ENCODE measurements at places on chromosomes 1 and 21.

DNA sequence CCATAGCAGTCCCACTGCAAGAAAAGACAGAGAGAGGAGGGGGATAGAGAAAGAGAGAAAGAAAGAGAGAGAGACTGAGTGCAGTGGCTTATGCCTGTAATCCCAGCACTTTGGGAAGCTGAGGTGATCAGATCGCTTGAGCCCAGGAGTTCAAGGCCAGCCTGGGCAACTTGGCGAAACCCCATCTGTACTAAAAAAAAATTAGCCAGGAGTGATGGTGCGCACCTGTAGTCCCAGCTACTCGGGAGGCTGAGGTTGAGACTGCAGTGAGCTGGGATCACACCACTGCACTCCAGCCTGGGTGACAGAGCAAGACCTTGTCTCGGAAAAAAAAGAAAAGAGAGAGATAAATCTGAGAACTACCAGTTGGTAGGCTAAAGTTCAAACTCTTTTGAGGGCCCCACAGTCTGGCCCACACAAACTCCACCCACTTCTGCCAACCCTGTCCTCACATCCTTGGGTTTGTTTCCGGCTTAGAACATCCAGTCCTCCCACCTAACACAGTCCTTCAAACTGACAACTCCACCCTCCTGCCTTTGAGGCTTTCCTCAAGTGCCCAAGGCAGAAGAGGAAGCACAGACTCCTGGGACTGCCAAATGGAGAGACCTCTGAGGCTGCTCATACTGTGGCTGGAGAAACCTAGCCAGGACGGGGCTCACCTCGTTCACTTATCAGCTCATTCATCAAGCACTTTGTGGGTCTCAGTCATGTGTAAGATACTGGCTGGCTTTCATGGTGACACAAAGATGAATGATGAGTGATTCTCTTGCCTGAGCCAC lies 20.1 kb downstream of the TFAP2E start:
- DNase-seq, result no peak

DNA sequence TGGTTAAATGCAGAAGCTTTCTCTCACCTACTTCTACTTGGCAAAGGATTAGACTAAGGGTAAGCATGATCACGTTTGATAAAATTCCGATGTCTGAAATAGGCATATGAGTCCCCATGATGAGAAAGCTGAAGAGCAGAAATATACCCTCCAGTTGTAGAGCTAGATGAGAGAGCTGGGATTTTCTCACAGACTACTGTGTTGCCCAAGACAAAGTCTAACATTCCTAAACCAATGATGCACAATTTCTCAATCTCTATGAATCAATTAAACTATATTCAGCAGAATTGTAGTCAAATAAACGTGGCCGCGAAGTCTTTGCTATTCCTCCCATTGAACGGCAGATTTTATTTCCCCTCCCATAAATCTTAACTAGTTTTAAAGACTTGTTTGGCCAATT lies 699.2 kb downstream of the KCNT2 start:
- DNase-seq, result no peak

DNA sequence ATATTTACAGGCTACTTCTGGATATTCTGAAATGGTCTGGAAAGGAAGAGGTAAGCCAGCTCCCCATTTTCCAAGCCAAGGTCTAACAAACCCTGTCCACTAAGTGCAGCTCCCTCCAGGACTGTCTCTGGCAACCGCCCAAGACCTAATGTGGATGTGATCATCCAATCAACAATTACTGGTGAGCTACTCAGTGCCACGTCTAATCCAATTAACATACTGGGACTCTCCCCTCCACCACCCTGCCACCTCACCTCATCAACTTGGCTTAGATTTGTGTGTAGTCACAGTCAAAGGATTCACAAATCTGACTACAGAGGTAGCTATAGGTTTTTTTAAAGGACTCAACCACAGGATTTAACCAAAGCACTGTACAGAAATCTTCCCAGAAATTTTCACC lies 25.4 kb upstream of the S100A7 start:
- DNase-seq, result no peak

DNA sequence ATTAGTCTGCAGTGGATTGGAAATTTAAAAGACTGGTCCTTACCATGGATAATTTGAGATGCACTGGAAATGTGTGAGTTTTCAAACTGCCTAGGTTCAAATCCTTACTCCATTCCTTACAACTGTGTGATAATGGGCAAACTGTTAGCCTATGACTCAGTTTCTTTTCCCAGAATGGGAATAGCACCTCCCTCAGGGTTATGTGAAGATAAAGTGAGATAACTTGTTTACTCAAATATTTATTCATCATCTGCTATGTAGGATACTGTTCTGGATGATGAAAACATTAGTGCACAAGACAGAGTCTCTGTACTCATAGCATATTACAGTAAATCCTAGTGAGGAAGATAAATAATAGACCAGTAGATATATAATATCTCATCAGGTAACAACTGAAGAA lies 28.6 kb downstream of the LRIG2 start:
- DNase-seq, result no peak

DNA sequence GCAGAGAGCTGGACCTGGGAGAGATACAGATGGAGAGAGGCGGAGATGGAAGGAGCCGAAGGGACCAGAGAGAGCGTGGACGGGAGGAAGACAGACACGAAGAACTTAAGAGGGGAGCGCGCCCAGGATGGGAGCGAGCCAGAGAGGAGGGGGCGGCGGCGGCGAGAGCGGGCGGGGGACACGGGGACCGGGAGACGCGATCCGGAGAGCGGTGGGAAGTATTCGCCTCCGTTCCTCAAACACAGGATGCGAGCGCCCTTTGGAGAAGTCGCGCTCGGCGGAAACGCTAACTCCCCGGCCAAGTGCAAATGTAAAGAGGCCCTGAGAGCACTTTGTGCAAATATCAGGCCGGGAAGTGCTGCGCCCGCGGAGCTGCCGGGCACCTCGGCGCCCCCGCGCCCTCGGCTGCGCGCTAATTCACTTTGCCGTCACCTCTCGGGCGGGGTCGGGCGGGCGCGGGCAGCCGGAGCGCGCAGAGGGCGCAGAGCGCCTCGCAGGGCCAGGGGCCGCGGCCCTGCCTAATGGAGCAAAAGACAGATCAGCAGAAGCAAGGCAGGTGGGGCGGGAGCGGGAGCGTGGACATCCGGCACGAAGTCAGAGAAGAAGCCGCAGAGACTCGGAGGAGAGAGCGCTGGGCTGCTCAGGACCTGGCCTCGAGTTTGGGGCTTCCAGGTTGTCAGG lies 281.2 kb downstream of the RRAGC start:
- no peak for DNase-seq

GRCh38 chr1:163095213-163095612 lies 26.1 kb downstream of the RGS4 start:
- no peak for DNase-seq

GRCh38 chr1:2373551-2374251 lies 17.7 kb downstream of the MORN1 start:
- no peak for DNase-seq

DNA sequence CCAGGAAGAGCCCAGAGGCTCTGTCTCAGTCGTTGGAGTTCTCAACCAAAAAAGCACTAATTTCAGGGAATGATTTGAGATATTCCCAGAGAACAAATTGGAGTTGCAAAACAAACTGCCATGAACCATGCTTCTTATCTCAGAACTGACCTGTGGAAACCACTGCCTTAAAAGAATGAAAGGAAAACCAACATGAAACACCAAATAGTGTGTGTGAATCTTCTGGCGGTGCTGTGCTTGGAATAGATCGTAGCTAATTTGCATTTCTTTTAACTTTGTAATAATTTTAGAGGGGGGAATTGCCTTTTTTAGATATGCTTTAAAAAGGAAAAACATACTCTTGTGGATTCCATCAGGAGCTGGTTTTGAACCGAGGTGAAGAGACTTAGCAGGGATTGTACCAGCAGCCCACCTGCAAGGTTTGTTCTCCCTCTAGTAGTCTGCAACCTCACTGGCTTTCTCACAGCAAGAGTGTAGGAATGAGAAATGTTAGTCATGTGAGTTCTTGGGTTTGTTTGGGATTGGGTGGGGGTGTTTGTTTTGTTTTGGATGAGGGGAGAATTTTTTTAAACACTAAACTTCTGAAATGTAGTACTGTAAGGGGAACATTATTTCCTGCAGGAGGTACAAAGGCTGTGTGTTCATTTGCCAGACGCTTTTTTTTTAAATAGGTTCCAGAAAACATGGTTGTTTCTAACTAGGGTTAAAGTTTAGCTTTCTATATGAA lies 45.7 kb upstream of the ANGPTL1 start:
- no peak for DNase-seq

GRCh38 chr1:186063091-186063657 lies 311.9 kb downstream of the TPR start:
- no peak for DNase-seq

DNA sequence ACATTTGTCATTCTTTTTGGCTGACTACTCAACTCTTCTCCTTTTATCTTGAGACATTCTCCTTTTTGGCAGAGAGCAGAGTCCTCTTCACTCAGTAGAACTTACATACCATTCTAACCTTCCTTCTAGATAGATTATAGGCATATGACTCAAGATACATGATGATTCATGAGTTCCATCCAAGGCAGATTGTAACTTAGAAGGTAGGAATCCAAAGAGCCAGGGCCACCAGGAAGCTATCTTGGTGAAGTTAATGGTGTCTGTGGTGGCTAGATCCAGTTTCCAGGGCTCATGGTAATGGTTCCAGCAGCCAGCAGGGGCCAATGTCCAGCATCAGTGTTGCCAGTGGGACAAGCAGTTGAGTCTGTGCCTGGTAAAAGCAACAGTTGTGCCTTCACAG lies 76.1 kb upstream of the KIAA0040 start:
- no peak for DNase-seq
